ENCODE measurements at places on chromosomes 5 and 9.

DNA sequence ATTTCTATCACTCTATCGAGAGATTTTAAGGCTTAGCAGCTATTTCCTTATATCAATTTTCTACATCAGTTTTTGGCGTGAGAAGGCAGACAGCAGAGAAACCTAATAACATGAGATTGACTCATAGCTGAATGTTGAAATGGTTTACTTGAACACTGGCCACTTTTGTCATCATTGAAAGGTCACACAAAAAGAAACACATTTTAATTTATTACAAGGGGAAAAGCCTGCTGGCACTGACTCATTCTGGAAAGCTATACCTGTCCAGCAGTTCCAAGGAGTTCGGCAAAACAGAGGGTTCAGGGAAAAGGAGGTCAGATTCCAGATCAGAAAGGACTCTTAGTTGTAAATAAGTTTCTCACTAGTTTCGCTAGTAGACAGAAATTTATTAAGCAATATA, 566.4 kb downstream of the DNAH5 start:
- DNase-seq, result no peak

DNA sequence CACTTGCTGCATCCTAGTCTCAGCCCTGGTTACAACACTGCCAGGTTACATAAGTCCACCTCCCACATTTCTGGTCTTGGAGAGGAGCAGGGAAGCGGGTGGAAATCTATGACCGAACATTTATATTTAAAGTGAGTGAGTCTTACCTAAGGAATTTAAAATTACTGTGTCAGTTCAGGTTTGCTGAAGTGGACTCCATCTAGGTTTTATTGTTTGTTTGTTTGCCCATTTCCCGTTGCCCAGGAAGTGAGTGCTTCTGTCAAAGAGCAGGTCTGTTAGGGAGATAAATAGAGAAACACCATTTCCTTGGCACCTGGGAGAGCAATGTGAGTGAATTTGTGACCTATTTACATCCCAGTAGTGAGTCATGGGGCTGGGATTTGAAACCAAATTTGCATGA, 179.5 kb downstream of the KIF4B start:
- DNase-seq, result no peak

DNA sequence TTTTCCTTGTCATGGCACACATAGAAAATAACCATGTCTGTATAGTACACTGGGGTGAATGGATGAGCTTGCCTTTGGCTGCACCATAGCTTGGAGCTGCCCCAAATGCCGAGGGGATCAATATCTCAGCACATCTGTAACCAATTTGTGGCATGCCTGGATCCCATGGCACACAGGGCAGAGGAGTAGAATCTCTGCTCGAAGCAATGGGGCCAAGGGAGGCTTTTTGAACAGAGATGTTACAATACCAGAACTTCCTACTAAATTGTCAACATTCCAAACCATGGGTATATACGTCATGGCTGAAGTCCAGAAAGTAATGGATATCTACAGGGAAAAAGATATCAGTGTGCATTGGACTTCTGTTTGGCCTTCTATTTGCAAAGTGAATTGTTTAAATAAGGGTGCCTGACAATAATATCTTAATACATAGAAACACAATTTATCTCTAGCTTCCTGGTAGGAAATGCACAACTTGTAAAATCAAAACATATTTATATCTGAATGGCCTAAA, 39.0 kb downstream of the ESM1 start:
- DNase-seq, result no peak

GRCh38 chr5:3187771-3188425, 407.7 kb upstream of the IRX1 start:
- DNase-seq, result peak; percentile 32

GRCh38 chr5:68116868-68117411, 98.6 kb upstream of the PIK3R1 start:
- DNase-seq, result no peak

GRCh38 chr9:94533155-94533554, 21.7 kb upstream of the PCAT7 start:
- DNase-seq, result no peak

DNA sequence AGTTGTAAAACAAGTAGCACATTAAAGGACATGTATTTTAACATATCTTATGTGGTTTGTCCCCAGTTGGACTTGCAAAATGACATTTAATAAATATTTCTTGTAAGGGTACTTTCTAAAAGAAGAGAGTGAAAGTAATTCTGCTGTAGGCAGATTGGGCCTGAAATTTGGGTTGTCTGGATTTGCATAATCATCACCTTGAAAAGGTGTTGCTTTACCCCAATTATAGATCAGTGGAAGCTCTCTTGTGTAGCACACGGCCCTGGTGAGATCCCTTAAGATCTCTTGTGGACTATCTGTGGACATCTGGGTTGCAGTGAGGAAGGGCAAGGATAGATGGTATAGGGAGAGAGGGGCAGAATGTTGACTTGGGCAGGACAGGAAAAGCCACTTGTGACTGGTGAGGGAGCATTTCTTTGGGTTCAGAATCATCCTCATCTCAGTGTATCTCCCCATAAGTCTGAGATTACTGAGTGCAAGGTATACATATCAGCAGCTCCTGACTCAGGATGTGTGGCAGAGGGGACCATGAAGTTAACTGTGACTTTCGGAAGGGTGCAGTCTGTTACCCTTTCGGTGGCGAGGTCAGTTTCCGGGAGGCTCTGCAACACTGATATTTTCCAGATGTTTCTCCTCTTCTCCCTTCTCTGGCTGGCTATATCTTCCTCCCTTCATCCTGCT, 2.0 kb upstream of the TNFAIP8 start:
- no peak for DNase-seq

DNA sequence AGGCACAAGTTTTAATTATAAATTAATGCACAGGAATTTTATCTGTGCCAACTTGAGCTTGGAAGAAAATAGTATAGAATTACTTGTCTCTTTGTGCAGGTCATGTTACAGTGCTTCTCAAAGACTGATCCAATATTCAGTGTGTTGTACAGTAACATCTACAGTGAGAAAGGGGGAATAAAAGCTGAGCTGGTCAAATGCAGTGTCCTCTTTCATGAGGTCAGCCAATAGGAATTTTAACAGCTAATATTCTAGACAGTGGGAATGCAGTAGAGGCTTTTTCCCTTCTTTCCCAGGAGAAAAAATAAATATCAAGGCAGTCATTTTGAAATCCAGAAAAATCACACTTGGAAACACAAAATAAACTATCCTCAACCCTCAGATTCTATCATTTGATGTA, 95.7 kb upstream of the ITGA1 start:
- DNase-seq, result peak; percentile 55

DNA sequence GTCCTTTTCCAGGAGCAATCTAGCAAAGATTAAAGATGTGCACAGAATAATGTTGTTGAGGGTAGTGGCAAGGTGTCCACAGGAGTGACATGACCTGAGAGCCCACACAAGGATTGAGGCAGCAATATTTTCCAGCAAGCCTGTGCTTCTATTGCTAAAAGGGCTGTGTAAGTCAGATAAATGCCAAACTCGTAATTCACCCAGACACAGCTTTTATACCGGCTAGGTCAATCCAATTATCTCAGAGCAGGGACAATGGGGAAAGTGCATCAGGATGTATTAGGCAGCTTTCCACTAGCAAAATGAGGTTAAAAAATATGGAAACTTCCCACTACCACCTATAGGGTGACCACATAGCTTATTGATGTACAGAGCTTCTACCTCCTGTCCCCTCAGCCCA, 34.8 kb upstream of the RAB3C start:
- no peak for DNase-seq

DNA sequence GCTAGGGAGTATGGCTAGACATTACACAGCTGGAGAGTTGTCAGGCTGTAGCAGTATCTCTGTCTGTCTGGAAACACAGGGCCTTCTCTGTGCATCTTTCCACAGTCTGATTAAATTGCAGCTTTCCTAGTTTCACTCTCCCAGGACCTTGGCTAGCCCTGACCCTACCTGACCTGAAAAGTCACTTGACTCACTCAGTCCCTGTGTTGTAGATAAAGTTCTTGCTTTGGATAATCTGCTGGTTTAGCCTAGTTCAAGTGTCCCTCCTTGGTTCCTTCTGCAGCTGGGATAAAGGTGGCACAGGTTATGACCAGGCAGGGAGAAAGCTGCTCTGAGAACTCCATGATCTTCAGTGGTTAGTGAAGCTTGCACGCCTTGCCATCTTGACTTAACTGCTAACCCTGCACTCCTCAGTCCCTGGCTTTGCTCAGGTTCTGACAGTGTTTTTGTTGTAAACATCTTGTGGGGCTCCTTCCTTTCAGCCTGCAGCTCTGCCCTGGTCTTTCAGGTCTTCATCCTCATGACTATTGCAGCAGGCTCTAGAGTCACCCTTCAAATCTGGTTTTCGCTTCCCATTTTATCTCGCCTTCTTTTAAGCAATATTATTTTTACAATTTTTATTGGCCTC, 101.0 kb downstream of the PIP5K1B start:
- DNase-seq, result no peak

- DNase-seq, result no peak
Measured at GRCh38 chr9:74666625-74667316, 169.6 kb downstream of the RORB start.

DNA sequence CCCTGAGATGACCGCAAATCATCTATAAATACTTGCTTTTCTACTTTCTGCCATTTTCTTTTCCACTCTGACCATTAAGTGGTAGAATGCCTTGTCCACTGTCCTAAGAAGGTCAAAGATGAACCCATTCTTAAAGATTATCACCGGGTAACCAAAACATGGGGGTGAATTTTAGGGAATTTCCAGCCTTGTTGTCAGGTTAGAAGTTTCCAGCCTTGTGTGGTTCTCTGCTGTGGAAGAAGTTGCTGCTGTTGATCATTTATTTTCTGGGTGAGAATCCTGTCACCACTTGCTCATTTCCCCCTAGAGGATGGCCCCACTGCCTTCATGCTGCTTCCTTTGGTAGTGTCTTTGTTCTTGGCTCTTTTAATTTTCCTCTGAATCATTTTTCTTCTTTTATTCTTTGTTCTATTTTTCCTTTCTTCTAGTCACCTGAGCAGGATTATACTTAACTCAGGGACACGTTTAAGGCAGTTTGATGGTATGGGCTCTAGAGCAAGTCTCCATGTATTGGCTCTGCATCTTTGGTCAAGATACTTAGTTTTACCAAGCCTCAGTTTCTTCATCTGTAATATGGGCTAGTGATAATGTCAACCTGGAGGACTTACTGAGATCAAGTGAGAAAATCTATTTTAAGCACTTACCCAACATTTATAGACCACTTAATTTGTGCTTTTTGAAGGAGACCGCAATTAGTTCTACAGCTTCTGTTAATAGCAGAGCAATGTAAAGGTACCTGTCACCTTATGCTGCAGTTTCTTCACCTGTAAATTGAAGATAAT, 266.2 kb downstream of the ARHGAP26 start:
- no peak for DNase-seq

All from SJSA1 (cell line).